T-helper 22 cell (primary cell): ENCODE measurements at places on chromosomes 6 and 20.

GRCh38 chr6:113684382-113684901, 172.7 kb upstream of the MARCKS start:
- DNase-seq: no peak

- no peak for DNase-seq
Measured at GRCh38 chr6:148629592-148630465, 117.0 kb upstream of the UST start.

DNA sequence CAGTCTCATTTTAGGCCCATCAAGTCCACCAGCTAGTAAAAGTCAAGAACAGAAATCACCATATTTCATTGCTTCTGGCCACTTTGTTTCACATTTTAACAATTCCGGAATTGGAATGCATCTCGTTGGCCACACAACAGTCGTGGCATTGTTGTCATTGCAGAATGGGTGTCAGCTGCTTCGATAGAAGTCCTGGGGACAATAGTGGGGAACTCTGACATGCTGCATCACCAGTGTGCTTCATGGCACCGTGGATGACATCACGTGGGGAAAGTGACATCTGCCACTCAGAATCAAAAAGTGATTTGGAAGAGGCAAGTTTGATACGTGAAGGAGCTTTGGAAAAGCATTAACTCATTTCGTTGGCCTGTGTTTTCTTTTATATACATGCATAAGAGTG, 43.8 kb upstream of the XRN2 start:
- no peak for DNase-seq

GRCh38 chr6:114364301-114364700, 21.5 kb upstream of the HS3ST5 start:
- DNase-seq: no peak

DNA sequence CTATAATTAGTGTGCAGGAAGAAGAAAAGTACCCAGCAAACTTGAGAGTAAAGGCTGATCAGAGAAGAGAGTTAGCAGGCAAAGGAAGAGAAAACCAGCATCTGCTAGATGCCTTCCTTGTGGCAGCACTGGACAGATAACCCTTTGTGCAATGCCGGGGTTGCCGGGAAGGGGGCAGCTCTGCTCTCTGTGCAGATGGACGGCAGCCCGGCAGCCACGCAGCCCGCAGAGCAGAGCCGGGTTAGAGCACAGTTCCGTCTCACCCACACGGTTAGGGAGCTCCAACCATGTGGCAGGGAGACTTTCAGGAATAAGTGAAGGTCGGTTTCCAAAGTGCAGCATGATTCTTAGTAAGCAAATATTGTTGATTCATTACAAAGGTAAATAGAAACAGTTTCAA, 80.0 kb upstream of the RPS6KA2 start:
- no peak for DNase-seq

DNA sequence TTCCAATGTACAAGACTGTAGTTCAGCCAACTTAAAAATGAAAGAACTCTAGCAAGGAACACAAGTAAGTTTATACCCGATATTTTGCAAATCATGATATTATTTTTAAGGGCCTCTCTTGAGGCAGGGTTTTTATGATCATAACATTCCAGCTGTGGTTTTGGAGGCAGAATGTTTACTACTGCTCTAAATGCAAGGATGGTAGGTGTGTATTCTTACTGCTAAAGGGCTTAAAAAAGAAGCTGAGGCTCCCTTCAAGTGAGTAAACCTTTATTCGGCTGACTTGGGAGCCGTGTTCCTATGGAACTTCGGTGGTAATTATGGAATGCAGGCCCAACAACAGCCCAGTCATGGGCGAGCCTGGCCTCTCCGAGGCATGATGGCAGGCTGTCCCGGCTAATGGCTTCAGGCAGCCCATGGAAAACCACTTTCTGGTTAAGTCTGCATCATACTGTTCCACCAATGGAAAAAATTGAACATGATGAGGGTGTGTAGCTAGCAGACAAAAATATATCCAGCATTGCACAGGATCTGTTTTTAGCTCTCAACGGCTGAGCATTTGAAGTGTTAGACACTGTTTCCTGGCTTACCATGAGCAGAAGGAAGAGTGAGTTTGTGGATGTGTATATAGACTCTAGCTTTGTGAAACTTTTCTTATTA, 111.5 kb downstream of the TIAM2 start:
- DNase-seq: no peak

DNA sequence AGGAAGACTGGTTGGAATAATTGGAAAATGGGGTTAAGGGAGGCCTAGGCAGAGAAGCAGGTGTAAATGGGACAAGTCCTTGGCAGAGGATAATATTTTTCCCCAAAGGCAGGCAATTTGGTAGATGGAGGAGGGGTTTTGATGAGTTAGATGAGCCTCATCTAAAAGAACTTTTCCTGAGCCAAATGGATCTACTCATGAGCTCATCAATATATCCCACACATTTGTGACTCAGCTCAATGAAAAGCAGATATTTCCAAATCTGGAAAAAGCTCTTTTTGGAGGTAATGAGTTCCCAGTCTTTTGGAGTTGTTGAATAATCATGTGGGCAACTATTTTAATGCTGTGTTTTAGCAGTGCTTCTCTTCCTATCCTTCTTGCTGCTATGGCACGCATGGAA, 685.5 kb upstream of the CITED2 start:
- no peak for DNase-seq

- DNase-seq: no peak
Measured at GRCh38 chr6:128172752-128173682, 272.2 kb upstream of the THEMIS start.

- no peak for DNase-seq
Measured at GRCh38 chr6:76942203-76942966, 520.9 kb downstream of the HTR1B start.

DNA sequence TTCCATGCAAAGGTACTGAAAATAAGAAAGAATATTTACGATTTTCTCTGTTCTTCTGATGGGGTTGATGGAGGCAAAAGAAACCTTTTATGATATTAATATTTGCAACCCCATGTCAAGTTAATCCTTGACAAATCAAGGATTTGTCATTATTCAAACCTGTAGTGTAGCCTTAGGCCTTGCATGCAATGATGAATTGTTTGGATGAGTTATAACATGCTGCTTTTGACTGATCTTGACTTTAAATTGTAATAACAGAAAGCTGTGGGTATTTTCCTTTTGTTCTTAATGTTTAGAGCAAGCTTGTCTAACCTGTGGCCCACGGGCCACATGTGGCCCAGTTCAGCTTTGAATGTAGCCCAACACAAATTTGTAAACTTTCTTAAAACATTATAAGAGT, 13.0 kb upstream of the BAG2 start:
- DNase-seq: no peak

DNA sequence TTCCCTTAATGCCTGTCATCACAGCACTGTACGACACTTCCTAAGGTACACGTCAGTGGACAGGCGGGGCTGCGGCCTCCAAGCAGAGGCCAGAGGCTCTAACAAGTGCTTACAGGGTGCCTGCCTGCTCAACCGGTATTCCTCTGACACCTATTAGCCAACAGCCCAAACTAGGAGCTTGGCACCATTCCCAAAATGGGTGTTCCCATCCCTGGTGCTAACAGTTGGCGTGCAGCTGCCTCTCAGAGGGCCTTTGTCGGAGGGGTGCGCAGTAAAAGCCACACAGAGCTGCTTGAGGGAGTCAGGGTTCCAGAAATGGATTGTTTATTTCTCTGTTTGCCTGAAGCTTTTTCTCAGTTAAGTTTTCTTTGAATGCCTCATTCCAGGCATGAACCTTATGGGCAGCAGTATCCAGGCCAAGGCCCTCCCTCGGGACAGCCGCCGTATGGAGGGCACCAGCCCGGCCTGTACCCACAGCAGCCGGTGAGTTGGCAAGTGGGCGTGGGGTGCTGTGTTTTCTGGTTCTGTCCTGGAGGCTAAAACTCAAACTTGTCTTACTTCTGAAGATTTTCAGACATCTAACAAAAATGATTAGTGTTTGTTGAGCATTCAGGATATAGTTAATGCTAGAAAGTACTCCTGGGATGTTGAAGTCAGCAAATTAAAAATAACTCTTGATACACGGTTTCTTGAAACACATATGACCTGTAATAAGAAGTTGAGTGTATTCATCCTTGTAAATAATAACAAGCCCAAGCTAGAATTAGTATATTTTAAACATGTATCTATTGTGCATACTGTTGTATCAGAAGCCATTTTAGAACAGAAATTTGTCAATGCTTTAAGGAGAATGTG, 124.7 kb downstream of the TMEM242 start:
- DNase-seq: no peak

GRCh38 chr20:21613512-21613911, 92.0 kb upstream of the PAX1 start:
- no peak for DNase-seq

DNA sequence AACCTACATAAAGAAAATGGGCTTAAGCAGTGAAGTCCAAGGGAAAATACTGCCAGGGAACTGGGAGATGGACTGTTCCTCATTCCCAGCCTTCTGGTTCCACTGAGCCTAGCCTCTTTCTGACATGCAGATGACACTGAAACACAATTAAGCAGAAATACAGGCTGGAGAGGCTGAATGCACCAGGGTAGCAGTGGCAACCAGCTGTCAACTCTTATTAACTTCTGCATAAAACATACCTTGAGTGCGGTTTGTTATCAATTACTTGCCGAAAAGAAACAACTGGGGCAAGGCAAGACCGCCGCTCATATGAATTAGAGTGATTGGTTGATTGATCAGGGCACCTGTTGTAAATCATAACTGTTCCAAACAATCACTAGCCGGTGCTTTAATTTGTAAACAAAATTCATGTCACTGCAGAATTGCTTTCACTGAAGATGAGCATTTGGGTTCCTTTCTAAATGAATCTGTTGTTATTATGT, 16.3 kb downstream of the TFAP2B start:
- no peak for DNase-seq

- DNase-seq: no peak
Measured at GRCh38 chr6:170029416-170030283, 261.2 kb downstream of the DLL1 start.

GRCh38 chr20:18187020-18187419, 49.4 kb downstream of the KAT14 start:
- DNase-seq: no peak
